Activated CD8-positive, alpha-beta memory T cell treated with anti-CD3 and anti-CD28 coated beads for 1 hour (primary cell): ENCODE measurements at places on chromosomes 4 and X.

GRCh38 chrX:17527922-17528321 lies 152.9 kb downstream of the NHS start:
- DNase-seq = no peak

DNA sequence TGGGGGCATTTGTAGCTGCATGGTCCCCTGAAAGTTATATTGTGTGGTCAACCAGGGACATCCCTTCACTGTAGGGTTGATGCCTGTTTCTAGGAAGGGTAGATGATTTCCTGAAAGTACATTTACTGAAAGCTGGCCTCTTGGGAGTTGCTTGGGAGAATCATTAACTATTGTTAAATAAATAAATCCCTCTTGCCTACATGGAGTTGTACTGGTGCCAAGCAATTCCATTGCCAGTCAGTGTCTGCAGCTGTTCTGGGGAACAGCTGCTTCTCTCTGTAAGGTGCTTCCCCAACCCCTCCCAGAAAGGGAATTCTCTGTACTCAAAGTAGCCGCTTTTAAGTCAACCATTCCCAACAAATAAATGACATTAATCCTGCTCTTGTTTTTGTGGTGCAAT lies 51.1 kb downstream of the C4orf51 start:
- no peak for DNase-seq

DNA sequence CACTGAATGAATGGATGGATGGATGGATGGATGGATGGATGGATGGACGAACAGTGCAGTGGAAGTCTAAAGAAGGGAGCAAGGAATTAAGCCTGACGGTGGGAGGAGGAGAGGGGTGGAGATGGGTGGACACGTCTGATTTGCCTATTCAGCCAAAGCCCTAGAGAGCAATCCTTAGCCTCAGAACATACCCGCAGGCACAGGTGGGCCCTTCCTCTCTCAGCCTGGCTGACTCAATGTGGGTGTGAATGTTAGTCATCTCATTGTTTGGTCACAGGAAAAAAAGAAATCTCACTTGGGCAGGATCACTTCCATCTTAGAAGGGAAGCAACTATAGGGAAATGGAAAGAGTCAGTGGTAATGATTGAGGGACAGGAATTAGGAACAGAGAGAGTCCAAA lies 165.9 kb downstream of the PJA1 start:
- no peak for DNase-seq

- no peak for DNase-seq
Measured at GRCh38 chr4:52716364-52717151, 34.7 kb downstream of the ERVMER34-1 start.

DNA sequence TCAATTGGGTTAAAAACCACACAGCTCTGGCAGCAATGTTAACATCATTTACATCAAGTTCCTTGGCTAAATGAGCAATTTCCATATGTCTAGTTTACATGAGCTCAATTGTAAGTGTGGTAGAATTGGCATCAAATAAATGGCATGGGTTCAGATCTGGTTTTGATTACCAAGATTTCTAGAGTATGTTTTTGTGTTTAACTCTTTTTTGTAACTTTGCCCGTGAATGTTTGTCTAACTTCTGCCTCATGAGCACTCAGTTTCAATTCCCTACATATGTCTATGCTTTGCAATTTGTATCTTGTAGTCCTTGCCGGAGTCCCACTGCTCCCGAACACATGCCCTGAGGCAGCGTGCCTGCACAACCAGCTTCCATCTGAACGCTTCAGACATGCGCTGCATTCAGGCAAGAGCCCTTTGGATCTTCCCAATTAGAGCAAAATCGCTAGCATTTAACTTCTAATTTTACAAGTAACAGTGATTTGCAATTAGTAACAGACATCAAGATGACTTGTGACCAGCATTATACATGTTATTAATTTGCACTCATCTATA lies 644.4 kb downstream of the TRIML1 start:
- DNase-seq = no peak

GRCh38 chr4:52234561-52235440 lies 183.7 kb downstream of the SPATA18 start:
- no peak for DNase-seq
